ENCODE measurements at places on chromosomes 3 and 15.

DNA sequence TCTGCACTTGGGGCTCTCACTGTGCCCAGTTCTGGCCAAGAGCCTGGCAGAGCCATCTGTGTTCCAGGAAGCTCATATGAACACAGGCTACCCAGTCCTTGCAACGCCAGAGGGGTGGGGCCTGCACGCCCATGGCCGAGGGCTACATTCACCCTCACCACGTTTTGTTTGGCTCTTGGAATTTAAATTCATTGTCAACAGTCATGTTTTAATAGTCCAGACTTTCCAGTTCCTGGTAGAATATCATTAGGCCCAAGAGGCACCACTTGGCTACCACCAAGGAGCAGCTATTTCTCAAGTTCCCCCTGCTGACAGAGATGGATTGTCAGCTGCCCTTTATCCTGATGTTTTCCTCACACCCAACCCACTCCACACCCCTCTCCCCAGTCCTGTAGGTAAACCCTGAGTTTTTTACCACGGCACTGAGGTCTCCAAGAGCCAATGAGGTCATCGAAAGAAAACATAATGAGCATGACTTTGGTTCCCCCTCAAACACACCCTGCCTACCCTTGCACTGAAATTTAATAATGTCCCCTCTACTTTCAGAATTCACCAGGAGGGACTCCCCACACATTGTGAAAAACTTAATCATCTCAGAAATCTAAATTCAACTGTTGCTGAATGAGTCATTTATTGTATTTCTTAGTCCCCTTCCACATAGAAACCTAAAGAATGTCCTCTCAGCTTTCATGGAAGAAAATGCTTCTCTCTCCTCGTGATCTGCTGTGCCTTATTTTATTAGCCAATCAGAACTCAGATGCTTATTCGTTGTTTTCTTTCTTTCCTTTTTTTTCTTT is 125.1 kb downstream of the SHQ1 start:
- no peak for DNase-seq

- no peak for DNase-seq
Measured at GRCh38 chr3:129383292-129383860, 45.1 kb downstream of the EFCAB12 start.

- no peak for DNase-seq
Measured at GRCh38 chr15:74555192-74555591, 14.2 kb downstream of the ARID3B start.

- no peak for DNase-seq
Measured at GRCh38 chr3:1442271-1442670, 349.4 kb downstream of the CNTN6 start.

DNA sequence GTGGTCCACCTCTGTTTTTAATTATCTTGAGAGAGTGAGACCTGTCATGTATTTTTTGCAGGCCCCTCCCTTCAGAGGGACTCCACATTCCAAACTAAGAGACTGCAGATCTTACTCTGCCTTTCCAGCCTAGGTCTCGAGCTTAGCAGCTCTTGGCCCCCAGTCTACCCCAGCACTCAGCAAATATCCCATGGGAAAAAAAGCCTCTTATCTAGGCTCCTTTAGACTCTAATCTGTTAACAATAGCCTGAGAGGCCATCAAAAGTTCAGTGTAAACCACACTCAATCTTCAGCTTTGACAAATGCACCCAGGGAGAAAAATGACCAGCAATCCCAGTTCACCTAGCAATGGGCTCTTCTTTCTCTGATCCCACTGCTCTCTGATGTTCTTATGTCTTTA is 8.6 kb upstream of the BLM start:
- no peak for DNase-seq

- DNase-seq = no peak
Measured at GRCh38 chr3:32285891-32286290, 47.4 kb downstream of the CMTM8 start.

Data from activated CD8-positive, alpha-beta memory T cell treated with anti-CD3 and anti-CD28 coated beads for 4 hours (primary cell).